ENCODE measurements at places on chromosomes 3 and 15. TPM values are rescaled to one million over a fixed set of nuclear protein-coding genes. Genes with fewer than 3 reads are reported as not detected.

Gene ITIH1
- not detected for total RNA-seq

Gene WDR76
- 39.1 TPM for total RNA-seq

Gene TM4SF1
- 503 TPM for total RNA-seq

Gene ZNF197
- total RNA-seq: 15.6 TPM

Gene NEK10
- 5.7 TPM for total RNA-seq

Gene TRAT1
- not detected for total RNA-seq

Gene RHOV
- not detected for total RNA-seq

Gene ALDH1A2
- total RNA-seq: 0.46 TPM

Gene CKMT1B
- total RNA-seq: not detected

Gene ZMYND10
- 1.3 TPM for total RNA-seq

Gene RBPMS2
- not detected for total RNA-seq

Gene NCK1
- total RNA-seq: 33.0 TPM

Gene GOLGA6A
- not detected for total RNA-seq

Gene AHSG
- not detected for total RNA-seq

Gene CCR1
- total RNA-seq: 0.19 TPM

Gene RTP1
- not detected for total RNA-seq
